Endothelial cell of umbilical vein (primary cell): ENCODE measurements at places on chromosomes 5 and 9. TPM values are rescaled to one million over a fixed set of nuclear protein-coding genes. Genes with fewer than 3 reads are reported as not detected.
A peak's percentile ranks its signal among the peaks of the same experiment; 100 is the strongest.

The IZUMO3 gene
- not detected in 2 replicates for total RNA-seq

- peaks cover 33% of the 10 kb centered on the region for H3K27me3 ChIP-seq
- no peaks in the 10 kb centered on the region for H3K36me3 ChIP-seq
- no peaks in the 10 kb centered on the region for H3K4me1 ChIP-seq
- H3K27ac ChIP-seq, result no peak overlapping the region
- DNase-seq, result no peak
- no peak overlapping the region for H3K4me3 ChIP-seq
Observed at GRCh38 chr5:139949710-139950109, 93.4 kb downstream of the NRG2 start.

GRCh38 chr9:125511789-125512660 lies 195.0 kb downstream of the MAPKAP1 start:
- no peaks in the 10 kb centered on the region for H3K36me3 ChIP-seq
- H3K4me1 ChIP-seq, result peaks cover 7% of the 10 kb centered on the region
- DNase-seq, result no peak
- no peak overlapping the region for H3K27ac ChIP-seq

- H3K4me1 ChIP-seq, result peaks cover 3% of the 10 kb centered on the region
- DNase-seq, result no peak
- peaks cover 44% of the 10 kb centered on the region for H3K27me3 ChIP-seq
- H3K27ac ChIP-seq, result no peak overlapping the region
Observed at GRCh38 chr9:6646293-6646636, 736 bp upstream of the GLDC start.

DNA sequence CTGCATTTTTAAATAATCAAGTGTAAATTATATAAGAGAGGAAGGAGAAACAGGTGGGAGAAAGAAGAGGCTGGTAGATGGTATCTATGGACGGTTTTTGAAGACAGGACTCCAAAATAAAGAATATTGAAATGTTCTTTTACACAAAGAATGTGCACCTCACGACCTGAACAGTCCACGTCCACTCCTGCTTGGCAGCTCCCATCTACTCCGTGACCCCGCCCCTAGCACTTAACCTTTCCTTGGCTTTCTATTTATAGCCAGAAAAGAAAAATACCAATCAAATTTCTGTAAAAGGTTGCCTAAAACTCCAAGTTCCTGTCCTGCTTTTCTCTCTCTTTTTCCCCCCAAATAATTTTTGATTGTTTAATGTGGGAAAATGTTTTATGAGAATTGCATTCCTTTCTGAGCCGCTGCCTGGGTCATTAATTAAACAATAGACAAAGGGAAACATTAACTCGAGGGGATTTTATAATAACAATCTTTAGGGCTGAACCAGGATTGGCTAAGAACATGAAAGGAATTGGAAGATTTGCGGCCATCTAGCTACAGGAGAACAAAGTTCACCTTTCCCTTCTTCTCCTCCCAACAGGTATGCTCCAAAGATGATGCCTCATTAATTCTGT lies 173.6 kb upstream of the MAP3K1 start:
- H3K36me3 ChIP-seq, result no peaks in the 10 kb centered on the region
- no peak overlapping the region for H3K4me3 ChIP-seq
- DNase-seq, result peak; percentile 37
- H3K27me3 ChIP-seq, result no peaks in the 10 kb centered on the region

The NIPAL4 gene
- not detected in 2 replicates for total RNA-seq

GRCh38 chr5:74510476-74511075 lies 130.0 kb downstream of the ENC1 start:
- no peak overlapping the region for H3K27ac ChIP-seq
- H3K36me3 ChIP-seq, result no peaks in the 10 kb centered on the region
- H3K4me1 ChIP-seq, result no peaks in the 10 kb centered on the region
- H3K4me3 ChIP-seq, result no peak overlapping the region

DNA sequence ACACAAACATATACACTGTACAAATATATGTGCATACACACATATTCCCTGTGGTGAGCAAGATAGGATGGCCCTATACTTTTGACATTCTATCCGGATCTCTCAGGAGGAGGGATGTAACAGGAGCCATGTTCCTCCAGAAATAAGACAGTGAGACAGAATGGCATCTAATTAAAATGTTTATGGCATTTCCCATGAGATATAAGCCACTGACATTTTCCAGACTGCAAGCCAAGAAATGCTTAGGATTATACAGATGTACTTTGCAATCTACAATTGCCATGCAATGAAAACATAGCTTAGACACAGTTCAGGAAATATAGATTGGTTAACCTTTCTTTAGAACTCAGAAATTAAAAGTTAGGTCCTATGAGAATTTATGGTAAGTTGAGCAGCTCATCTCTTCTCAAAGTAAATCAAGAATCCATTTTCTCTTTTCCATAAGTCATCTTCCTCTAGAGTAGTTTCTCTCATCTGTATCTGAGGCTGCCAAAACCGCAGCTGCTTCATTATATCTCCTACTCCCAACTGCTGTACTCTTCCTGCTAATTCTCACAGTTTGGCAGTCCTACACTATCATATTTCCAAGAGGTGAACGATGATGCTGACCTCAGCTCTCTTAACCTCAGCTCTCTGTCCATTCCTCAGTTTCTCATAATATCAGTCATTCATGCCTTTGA lies 1719.1 kb downstream of the MAT2B start:
- no peaks in the 10 kb centered on the region for H3K27me3 ChIP-seq
- H3K36me3 ChIP-seq, result no peaks in the 10 kb centered on the region
- no peaks in the 10 kb centered on the region for H3K4me1 ChIP-seq
- no peak overlapping the region for H3K4me3 ChIP-seq

- no peak overlapping the region for H3K4me3 ChIP-seq
- H3K36me3 ChIP-seq, result no peaks in the 10 kb centered on the region
- no peaks in the 10 kb centered on the region for H3K27me3 ChIP-seq
- H3K4me1 ChIP-seq, result no peaks in the 10 kb centered on the region
- DNase-seq, result no peak
Observed at GRCh38 chr5:77302653-77303052, 92.2 kb downstream of the PDE8B start.

- H3K4me1 ChIP-seq, result no peaks in the 10 kb centered on the region
- H3K27ac ChIP-seq, result no peak overlapping the region
- H3K27me3 ChIP-seq, result no peaks in the 10 kb centered on the region
- H3K36me3 ChIP-seq, result no peaks in the 10 kb centered on the region
- H3K4me3 ChIP-seq, result no peak overlapping the region
- no peak for DNase-seq
Observed at GRCh38 chr5:8138884-8139283, 269.9 kb downstream of the MTRR start.
